ENCODE measurements at places on chromosomes 1 and 21. TPM values are rescaled to one million over a fixed set of nuclear protein-coding genes. Genes with fewer than 3 reads are reported as not detected.

The MFAP2 gene
- 540 TPM for polyA plus RNA-seq

The ADAMTS5 gene
- polyA plus RNA-seq: 0.94 TPM

- no peaks in the 10 kb centered on the region for H3K36me3 ChIP-seq
- DNase-seq: no peak
- H3K4me3 ChIP-seq: no peak overlapping the region
- H3K4me1 ChIP-seq: peaks cover 35% of the 10 kb centered on the region
Measured at GRCh38 chr1:198167436-198167934, 10.7 kb downstream of the NEK7 start.

DNA sequence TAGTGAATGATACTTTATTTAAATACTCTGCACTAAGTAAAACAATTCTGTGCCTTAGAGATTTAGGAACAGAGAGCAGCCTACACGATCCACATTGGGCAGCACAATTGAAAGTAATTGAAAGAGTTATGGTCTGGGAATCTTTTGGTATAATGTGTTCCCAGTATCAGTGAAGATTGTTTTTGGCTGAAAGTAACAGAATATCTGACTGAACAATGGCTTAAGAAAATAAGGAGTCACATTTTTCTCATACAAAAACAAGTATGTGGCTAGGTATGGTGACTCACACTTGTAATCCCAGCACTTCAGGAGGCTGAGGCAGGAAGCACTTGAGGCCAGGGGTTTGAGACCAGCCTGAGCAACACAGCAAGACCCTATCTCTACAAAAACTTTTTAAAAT, 306.2 kb downstream of the NFIA start:
- no peaks in the 10 kb centered on the region for H3K27me3 ChIP-seq
- no peaks in the 10 kb centered on the region for H3K36me3 ChIP-seq
- no peak overlapping the region for H3K27ac ChIP-seq

- no peaks in the 10 kb centered on the region for H3K4me1 ChIP-seq
- DNase-seq: no peak
- H3K27me3 ChIP-seq: no peaks in the 10 kb centered on the region
- H3K4me3 ChIP-seq: no peak overlapping the region
- no peaks in the 10 kb centered on the region for H3K36me3 ChIP-seq
Measured at GRCh38 chr1:11187494-11187893, 1.7 kb upstream of the ANGPTL7 start.

DNA sequence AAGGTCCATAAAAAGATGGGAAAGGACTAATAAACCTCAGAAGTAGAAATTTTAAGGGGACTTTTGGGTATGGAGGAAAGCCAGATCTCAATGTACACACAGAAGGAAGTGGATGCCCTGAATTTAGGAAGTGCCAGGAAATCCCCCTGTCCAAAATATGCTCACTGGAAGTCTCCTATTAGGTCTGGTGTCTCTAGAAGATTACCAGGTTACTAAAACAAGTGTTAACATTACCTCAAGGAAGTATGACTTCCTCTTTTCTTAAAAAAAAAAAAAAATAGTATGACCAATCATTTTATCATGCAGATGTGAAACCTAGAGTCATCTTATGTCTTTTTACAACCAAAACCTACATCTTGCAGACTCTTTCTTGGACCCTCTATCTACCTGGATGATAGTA, 30.7 kb downstream of the CD58 start:
- H3K4me3 ChIP-seq: no peak overlapping the region
- H3K4me1 ChIP-seq: no peaks in the 10 kb centered on the region
- H3K27me3 ChIP-seq: no peaks in the 10 kb centered on the region

DNA sequence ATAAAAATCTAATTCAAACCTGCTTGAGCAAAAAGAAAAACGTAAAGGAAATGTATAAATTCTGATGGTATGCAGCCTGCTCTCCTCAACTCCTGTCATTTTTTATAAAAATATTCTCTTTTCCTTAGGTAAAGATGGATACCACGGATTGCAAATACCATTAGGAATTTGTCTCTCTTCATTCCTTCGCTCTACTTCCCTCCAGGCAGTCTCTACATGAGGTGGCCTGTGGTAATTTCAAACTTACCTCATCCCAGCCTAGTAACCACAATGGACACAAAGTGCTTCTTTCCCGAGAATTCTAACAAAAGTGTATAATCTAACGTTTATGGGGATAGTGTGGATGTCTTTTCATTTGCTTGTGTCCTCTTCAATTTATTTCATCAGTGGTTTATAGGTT, 239.5 kb upstream of the LRRC7 start:
- H3K27ac ChIP-seq: no peak overlapping the region
- H3K4me3 ChIP-seq: no peak overlapping the region
- DNase-seq: no peak
- H3K4me1 ChIP-seq: no peaks in the 10 kb centered on the region
- H3K36me3 ChIP-seq: no peaks in the 10 kb centered on the region
- no peaks in the 10 kb centered on the region for H3K27me3 ChIP-seq

- no peaks in the 10 kb centered on the region for H3K27me3 ChIP-seq
- no peak overlapping the region for H3K27ac ChIP-seq
- no peaks in the 10 kb centered on the region for H3K4me1 ChIP-seq
- no peak for DNase-seq
Measured at GRCh38 chr1:226632169-226632879, 83.8 kb downstream of the STUM start.

DNA sequence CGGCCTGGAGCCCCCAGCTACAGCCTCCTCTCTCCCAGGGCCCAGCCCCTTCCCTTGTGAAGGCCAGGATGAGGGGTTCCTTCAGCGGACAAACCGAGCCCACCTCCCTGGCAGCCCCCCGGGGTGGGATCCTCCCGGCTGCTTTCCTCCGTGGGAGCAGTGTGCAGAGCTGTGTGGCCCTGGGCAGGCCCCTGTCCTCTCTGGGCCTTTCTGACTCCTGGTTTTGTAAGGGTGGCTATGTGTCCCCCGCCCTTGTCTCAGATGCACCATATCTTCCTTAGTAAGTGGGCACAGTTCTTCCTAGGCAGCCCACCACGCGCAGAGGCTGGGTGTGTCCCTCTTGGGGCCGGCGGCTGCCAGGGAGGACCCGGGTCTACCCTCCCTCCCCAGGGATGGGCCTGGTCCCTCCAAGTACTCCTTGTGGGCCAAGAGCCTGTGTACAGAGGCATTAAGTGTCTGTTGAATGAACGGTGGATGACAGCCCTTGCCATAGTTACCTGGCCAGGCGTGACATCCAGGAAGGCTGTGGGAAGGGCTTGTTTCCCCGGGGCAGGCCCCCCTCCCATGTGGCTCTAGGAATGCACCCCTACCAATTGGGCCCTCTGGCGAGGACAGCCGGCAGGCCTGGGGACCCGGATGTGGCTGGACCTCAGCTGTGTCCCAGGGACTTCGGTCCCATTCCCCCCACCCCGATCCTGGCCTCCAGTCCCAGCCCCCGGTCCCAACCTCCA, 3.8 kb downstream of the SMIM1 start:
- no peaks in the 10 kb centered on the region for H3K36me3 ChIP-seq
- H3K27ac ChIP-seq: peak overlapping the region; percentile 31
- H3K4me3 ChIP-seq: no peak overlapping the region
- no peaks in the 10 kb centered on the region for H3K27me3 ChIP-seq

- no peaks in the 10 kb centered on the region for H3K36me3 ChIP-seq
- no peaks in the 10 kb centered on the region for H3K27me3 ChIP-seq
- no peaks in the 10 kb centered on the region for H3K4me1 ChIP-seq
- no peak overlapping the region for H3K4me3 ChIP-seq
- H3K27ac ChIP-seq: no peak overlapping the region
Measured at GRCh38 chr21:29674343-29674742, 265.5 kb downstream of the GRIK1 start.
